Esophagus squamous epithelium (tissue), 5 donors: ENCODE measurements at places on chromosomes 4 and X.

GRCh38 chrX:97494756-97495372, 611.2 kb downstream of the RPA4 start:
- no peak for DNase-seq

DNA sequence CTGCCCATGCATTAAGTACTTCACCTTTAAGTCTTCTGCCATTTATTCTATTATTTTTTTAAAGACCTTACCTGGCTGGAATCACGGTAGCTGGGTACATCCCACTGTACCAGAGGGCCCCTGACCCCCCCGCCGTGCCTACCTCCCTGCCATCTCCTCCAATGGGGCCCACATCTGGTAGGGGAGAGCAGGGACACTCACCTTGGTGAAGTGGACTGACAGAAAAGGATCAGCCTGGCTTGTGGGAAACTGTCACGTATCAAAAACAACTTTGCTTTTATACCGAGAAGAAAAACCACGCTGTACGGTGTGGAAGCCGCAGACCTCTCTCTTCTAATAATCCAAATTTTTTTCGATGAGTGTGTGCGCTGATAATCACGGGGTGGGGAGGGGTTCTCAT, at the start of gene FOXP3:
Gene FOXP3 (minus strand): TSS at position 251 of the 400 bp plus-strand sequence. CDS start 6,205 bp downstream, outside the sequence.
- no peak for DNase-seq

GRCh38 chr4:180542445-180543100, 1700.6 kb upstream of the TENM3 start:
- no peak for DNase-seq

- no peak for DNase-seq
Observed at GRCh38 chrX:68376373-68376772, 56.9 kb downstream of the OPHN1 start.

DNA sequence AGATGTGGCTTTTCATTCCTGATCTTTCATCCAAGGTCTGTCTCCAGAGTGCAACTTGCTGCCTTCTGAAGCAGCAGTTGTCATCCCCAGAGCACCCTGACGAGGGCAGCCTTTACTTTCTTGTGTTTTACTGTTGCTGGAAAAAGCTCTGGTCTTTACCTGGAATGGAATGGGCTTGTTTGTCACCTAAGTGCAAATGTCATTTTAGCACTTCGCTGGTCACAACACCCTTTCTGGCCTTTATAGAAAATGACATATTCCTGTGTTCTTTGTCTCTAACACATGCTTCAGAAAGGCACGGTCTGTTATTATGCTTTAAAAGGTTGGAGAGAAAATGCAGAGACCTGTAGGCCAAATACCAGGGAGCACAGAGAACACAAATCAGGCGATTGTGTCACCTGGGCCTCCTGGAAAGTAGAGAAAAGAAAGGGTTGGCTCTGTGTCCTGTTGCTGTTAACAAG, 332.7 kb upstream of the IGFBP7 start:
- no peak for DNase-seq
